ENCODE measurements at places on chromosomes 4 and X.

GRCh38 chr4:156968479-156968984, 3.1 kb downstream of the PDGFC start:
- DNase-seq = peak; percentile 58

GRCh38 chrX:20144491-20144890, 2.9 kb upstream of the EIF1AX start:
- no peak for DNase-seq

- DNase-seq = peak; percentile 37
Observed at GRCh38 chrX:115324194-115324593, 34.7 kb downstream of the LUZP4 start.

- no peak for DNase-seq
Observed at GRCh38 chrX:49988143-49988542, 65.7 kb downstream of the CLCN5 start.

GRCh38 chrX:120140293-120140981, 18.0 kb upstream of the RHOXF2 start:
- no peak for DNase-seq

- DNase-seq = no peak
Observed at GRCh38 chr4:6493658-6494304, 21.4 kb upstream of the PPP2R2C start.

GRCh38 chrX:123581586-123581985, 151.3 kb downstream of the THOC2 start:
- DNase-seq = no peak

All from left hindlimb (tissue), 1 donor.